NCI-H2081 (cell line): ENCODE measurements at places on chromosomes 13 and 19.

GRCh38 chr19:19539698-19540063 is 1.6 kb downstream of the CILP2 start:
- DNase-seq, result no peak

GRCh38 chr19:23957660-23958281 is 43.1 kb downstream of the ZNF726 start:
- no peak for DNase-seq

DNA sequence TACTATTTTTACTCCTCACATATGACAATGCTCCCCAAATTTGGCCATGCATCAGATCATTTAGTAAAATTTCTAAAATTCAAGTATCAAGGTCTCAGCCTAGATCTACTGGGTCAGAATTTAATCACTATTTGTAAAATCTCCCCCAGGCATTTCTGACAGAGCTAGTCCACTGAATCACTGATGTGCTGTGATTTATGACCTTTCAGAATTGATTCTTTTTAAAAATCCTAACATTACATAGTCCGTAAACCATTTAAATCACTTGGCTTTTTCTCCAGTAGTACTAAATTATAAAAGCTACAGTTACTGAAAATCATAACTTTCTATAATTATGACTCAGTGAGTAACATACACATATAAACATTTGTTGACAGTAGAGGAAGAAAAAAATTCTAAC is 92.8 kb upstream of the RAP2A start:
- no peak for DNase-seq

DNA sequence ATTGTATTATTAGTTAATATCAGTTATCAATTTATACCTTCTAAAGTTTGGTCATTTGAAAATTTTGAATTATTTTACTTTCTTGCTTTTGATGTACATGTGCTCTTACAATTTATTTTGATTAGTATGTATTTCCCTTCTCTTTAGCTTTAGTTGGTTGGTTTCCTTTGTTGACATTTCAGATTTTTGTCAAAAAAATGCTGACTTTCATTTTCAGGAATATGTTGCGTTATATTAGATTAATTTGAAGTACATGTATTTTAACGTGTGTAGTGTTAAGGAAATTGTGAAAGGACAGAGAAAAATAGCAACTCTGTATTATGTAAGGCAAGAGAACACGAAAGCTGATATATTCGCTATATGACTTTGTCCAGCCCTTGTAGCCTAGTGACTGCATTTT is 342.9 kb upstream of the SLITRK6 start:
- DNase-seq, result no peak

GRCh38 chr19:51460164-51460992 is 2.1 kb upstream of the SIGLEC8 start:
- DNase-seq, result no peak

- DNase-seq, result no peak
Measured at GRCh38 chr19:2374808-2375207, 14.7 kb downstream of the TMPRSS9 start.

GRCh38 chr13:108044954-108045353 is 170.4 kb downstream of the LIG4 start:
- no peak for DNase-seq

DNA sequence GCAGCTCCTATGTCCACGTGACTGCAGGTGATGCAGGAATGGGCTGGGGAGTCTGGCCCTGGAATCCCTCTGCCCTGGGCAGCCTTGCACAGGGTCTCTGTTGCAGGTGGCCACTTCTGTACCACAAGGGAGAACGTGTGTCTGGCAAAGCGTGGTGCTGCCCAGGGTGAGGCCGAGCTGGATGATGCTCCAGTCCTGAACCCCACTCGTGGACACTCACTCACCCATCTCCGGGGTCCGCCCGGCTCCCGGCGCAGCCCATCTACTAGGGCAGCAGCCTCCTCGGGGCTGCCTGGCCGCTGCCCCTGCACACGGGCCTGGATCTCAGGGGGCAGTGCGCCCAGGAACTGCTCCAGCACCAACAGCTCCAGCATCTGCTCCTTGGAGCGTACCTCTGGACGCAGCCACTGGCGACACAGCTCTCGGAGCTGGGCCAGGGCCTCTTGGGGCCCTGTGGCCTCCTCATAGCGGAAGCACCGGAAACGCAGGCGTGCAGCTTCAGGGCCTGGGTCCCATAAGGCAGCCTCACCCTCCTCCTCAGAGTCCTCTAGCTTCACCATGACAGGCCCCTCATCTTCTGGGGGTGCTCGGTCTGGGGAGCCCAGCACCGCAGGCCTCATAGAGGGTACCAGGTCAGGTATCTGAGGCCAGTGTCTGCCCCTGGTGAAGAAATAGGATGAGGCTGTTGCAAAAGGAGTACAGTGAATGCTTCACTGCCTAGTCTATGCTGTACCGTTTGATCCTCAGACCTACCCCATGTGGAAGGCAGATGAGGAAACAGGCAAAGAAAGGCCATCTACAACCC is 2.2 kb downstream of the MZF1 start:
- no peak for DNase-seq

DNA sequence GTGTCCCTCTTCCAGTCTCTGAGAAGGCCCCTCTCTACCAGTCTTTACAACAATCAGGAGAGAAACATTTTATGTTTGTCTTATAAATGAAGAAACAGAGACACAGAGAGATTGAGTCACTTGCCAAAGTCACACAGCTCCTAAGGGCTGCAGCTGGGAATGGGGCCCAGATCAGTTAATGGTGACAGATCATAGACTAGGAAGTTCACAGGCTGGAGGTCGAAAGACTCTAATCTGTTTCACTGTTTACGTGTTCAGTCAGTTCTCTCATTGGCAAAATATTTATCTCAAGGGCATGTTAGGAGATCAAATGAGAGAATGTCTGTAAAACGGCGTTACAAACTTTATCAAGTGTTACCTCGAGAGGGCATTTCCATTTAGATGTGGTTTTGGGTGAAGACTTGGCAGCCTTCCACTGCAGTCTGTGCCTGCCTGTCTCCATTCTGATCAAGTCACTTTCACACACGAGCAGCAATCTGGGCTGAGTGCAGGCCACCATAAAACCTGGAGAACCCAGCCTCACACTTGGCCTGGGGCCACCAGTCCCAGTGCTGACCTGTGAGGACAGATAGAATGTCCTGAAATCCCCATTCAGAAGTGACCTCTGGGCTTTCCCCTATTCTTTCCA is 65.1 kb downstream of the SIAH3 start:
- DNase-seq, result no peak

DNA sequence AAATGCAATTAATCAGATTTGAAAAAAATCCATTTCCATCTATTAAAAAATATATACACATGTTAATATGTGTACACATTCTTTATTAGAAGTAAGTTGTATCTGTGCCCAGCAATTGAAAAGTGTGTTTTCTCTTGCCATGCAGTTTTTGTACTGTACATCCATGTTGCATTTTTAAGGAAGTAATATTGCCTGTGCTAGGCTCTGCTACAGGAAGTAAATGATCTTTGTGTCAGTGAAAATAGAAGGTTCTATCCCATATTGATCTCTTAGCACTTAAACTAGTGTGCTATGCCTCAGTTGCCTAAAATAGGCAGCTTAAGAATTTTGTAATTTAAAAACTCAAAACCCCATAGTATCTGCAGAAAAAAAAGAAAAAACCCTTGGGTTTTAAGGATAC is 122.5 kb downstream of the CDK8 start:
- DNase-seq, result no peak

DNA sequence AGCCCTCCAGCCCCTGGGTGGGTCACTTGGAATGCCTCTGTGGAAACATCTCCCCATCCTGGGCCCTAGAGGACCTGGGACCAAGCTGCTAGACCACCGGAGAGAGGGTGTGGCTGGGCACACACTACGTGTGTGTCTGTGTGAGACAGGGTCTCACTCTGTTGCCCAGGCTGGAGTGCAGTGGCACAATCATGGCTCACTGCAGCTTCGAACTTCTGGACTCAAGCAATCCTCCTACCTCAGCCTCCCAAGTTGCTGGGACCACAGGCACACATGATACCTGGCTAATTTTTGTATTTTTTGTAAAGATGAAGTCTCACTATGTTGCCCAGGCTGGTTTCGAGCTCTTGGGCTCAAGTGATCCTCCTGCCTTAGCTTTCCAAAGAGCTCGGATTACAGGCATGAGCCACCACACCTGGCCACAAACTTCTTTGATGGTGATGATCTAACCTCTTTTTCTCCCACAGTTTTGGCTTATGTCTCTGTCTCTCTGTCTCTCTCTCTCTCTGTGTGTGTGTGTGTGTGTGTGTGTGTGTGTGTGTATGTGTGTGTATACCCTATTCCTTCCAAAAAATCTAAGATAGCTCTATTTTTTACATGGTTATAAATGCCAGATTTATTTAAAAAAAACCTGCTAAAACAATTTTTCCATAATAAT is 32.1 kb upstream of the SLC7A9 start:
- DNase-seq, result no peak

GRCh38 chr13:64482373-64482772 is 2747.8 kb downstream of the PCDH9 start:
- DNase-seq, result no peak

DNA sequence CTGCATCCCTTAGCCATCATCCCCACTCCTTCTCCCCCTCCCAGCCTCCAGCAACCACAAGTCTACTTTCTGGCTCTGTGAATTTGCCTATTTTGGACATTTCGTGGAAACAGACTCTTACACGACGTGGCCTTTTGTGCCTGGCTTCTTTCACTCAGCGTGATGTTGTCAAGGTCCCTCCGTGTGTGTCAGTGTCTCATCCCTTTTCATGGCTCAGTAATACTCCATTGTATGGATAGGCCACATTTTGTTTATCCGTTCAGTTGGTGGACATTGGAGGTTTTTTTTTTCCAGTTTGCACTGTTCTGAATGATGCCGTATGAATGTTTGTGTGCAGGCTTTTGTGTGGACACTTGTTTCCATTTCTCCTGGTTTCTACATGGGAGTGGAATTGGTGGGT is 38.0 kb downstream of the BICRA start:
- no peak for DNase-seq

GRCh38 chr13:33078263-33078662 is 62.0 kb downstream of the KL start:
- no peak for DNase-seq

DNA sequence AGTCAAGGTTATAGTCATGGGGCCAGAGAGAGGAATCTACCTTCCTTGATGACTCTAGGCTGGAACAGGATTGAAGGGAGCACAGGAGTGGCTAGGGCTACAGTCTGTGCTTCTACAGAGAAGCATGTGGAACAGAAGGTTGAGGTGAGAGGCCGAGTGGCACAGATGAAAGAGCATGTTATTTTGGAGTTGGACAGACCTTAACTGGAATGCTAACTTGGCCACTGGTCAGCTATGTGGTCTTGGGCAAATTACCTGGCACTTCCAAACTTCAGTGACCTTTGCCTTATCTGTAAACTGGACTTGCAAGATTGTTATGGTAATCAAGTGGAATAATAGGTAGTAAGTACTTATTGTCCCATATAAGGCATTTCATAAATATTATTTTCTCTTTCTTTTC is 252.7 kb downstream of the KCNRG start:
- no peak for DNase-seq

DNA sequence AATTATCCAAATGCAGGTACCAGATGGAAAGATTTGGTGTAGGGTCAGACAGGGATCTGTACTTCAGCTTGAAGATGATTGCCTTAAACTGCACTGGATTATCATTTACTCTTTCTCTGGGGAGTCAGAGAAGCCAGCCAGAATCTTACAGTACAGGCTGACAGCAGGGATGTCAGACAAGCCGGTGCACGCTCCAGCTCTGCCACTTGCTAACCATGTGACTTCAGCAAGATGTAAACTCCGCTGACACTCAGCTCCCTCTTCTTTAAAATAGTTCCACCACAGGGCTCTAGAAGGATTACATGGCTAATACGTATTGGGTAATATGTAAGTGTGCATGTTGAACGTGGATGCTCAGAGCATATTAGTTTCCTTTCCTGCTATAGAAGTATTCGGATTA is 251.4 kb upstream of the MAB21L1 start:
- DNase-seq, result no peak
